ENCODE measurements at places on chromosomes 11 and 22. TPM values are rescaled to one million over a fixed set of nuclear protein-coding genes. Genes with fewer than 3 reads are reported as not detected.

DNA sequence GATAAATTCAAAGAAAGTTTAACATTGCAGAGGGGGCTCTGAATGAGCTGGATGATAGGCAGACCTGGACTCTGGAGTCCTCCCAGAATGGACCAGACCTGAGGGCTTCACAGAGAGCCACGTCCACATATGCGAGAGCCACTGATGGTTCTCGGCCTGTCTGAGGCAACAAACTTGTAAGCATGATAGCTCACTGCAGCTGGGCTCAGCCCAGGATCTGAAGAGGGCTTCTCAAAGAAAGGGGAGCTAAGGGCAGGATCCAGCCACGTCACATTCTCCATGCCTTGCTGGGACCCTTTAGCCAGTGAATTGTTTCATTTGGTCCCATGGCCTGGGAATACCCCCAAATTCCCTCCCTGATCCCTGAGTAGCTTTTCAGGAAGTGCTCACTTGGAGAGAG lies 98.9 kb downstream of the ATXN10 start:
- peaks cover 5% of the 10 kb centered on the region for H3K36me3 ChIP-seq
- H3K27ac ChIP-seq, result no peak overlapping the region
- H3K4me3 ChIP-seq, result no peak overlapping the region
- H3K4me1 ChIP-seq, result no peaks in the 10 kb centered on the region
- no peak for DNase-seq

DNA sequence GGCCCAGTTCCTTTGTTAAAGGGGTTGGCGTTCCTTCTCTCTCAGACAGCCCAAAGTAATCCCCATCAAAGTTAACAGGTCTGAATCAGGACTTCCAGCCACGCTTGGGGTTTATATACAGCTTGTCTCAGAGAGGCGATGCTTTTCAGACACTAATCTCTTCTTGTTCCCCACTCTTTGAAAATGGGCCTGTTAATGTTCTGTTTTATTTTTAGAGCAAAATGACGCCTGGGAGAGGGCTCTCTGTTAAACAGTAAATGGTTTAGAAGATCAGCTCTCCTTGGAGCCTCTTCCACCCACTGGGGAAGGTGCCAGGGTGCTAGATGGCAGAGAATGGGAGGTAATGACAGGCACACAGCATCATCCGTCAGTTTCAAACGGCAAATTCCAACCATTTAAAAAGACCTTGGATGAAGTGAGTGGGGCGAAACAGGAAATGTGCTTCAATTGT lies 235.9 kb upstream of the NARS2 start:
- no peaks in the 10 kb centered on the region for H3K27me3 ChIP-seq
- H3K4me1 ChIP-seq, result no peaks in the 10 kb centered on the region
- H3K4me3 ChIP-seq, result no peak overlapping the region
- no peak for DNase-seq
- H3K36me3 ChIP-seq, result no peaks in the 10 kb centered on the region

DNA sequence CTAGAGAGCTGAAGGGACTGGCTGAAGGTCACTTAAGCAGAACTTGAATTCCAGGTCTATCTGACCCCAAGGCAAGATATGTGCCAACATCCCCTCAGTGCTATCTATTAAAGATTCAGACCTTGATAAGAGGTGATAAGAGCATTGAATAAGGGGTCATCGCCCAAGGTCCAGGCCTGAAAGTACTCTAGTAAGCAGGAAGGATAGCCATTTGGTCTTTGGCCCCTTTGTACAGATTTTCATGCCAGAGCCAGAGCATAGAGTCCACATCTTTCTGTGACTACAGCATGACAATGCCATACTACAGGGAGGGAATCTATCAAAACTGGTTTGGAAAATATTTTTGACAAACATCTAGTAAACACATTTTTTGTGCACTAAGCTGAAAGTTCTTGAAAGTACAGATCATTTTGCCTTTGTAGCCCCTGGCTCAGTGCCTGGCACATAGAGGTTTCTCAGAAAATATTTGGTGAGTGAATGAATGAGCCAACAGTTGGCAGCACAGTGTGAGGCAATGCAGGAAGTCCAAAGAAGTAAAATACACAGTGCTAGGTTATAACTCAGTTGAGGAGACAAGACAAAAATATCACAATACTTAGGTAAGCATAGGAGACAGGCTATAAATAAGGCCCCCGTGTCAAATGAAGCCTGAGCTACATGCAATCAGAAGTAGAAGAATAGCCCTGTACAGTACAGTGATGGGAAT lies 15.1 kb upstream of the RRAS2 start:
- H3K4me1 ChIP-seq, result no peaks in the 10 kb centered on the region
- no peaks in the 10 kb centered on the region for H3K36me3 ChIP-seq
- no peak for DNase-seq
- H3K4me3 ChIP-seq, result no peak overlapping the region
- peaks cover 2% of the 10 kb centered on the region for H3K27me3 ChIP-seq
- no peak overlapping the region for H3K27ac ChIP-seq

- peaks cover 65% of the 10 kb centered on the region for H3K36me3 ChIP-seq
- H3K4me1 ChIP-seq, result peaks cover 19% of the 10 kb centered on the region
- H3K27ac ChIP-seq, result no peak overlapping the region
- H3K4me3 ChIP-seq, result no peak overlapping the region
- H3K27me3 ChIP-seq, result no peaks in the 10 kb centered on the region
Observed at GRCh38 chr11:121570453-121570852, 117.7 kb upstream of the SORL1-AS1 start.

GRCh38 chr11:113176599-113177360 lies 137.6 kb upstream of the TTC12 start:
- H3K27ac ChIP-seq, result no peak overlapping the region
- H3K4me1 ChIP-seq, result no peaks in the 10 kb centered on the region
- DNase-seq, result no peak
- H3K27me3 ChIP-seq, result peaks cover 7% of the 10 kb centered on the region
- no peaks in the 10 kb centered on the region for H3K36me3 ChIP-seq

GRCh38 chr11:8832571-8833260 lies 78.3 kb upstream of the AKIP1 start:
- no peaks in the 10 kb centered on the region for H3K27me3 ChIP-seq
- H3K27ac ChIP-seq, result peak overlapping the region; percentile 70
- DNase-seq, result peak; percentile 57
- H3K4me1 ChIP-seq, result peaks cover 15% of the 10 kb centered on the region

- H3K4me3 ChIP-seq, result peak within 1 kb of the TSS; percentile 71
- no peaks in the 10 kb centered on the region for H3K27me3 ChIP-seq
- DNase-seq, result peak; percentile 65
- peaks cover 8% of the 10 kb centered on the region for H3K4me1 ChIP-seq
- H3K27ac ChIP-seq, result peak within 1 kb of the TSS; percentile 75
Observed at GRCh38 chr11:47715082-47715669, at the start of gene AGBL2. TSS of gene AGBL2 (minus strand) at chr11:47715369. CDS start at chr11:47714650, 719 bp downstream.

DNA sequence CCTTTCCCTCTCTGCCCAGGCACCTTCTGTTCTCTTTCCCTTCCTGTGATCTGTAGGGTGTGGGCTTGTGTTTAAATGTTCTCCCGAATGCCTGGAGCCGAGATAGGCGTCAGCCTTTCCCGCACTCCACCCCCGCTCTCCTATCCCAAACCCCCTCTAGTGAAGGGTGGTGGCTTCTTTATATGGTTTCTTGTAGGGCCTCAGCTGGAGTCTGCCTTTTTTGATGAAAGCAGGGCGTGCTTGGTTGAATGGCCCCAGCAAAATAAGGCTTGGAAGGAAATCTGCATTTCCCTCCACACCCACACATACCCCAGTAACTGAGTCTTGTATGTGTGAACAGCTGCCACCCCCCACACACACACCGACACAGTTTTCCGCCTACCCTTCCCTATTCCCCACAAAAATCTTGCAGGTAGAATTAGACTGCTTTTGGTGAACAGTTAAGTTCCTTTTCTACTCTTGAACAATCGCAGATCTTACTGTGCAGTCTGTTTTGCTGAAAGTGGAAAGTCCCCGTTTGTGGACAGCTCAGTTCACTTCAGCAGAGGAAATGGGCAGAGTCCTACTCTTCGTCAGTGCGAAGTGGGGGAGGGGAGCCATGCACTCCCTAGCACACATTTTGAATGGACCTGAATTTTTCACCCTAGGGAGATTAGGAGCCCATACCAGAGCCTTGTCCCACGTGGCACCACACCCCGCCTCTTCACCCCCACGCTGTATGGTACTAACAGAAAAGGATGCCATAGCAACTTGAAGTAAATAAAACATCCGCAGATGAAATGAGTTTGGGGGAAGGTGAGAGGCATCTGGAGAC lies 25.5 kb upstream of the GRK2 start:
- peaks cover 34% of the 10 kb centered on the region for H3K36me3 ChIP-seq
- H3K27me3 ChIP-seq, result no peaks in the 10 kb centered on the region
- peak overlapping the region; percentile 93 for H3K27ac ChIP-seq
- peak; percentile 81 for DNase-seq
- H3K4me1 ChIP-seq, result peaks cover 66% of the 10 kb centered on the region

GRCh38 chr22:39647836-39648629 lies 77.5 kb downstream of the CACNA1I start:
- H3K27ac ChIP-seq, result no peak overlapping the region
- H3K27me3 ChIP-seq, result peaks cover 36% of the 10 kb centered on the region
- DNase-seq, result no peak
- H3K4me1 ChIP-seq, result no peaks in the 10 kb centered on the region

RFPL1 gene
- not detected for total RNA-seq

- no peak for DNase-seq
- peak overlapping the region; percentile 19 for H3K27ac ChIP-seq
Observed at GRCh38 chr22:19891317-19892256, 36.9 kb upstream of the GNB1L start.

GRCh38 chr11:45089676-45090499 lies 56.6 kb upstream of the PRDM11 start:
- peaks cover 14% of the 10 kb centered on the region for H3K4me1 ChIP-seq
- DNase-seq, result no peak
- no peak overlapping the region for H3K4me3 ChIP-seq
- no peaks in the 10 kb centered on the region for H3K27me3 ChIP-seq

C11orf65 gene
- total RNA-seq, result 0.64 TPM

GRCh38 chr22:27372969-27373670 lies 428.4 kb downstream of the MN1 start:
- no peaks in the 10 kb centered on the region for H3K4me1 ChIP-seq
- H3K27me3 ChIP-seq, result no peaks in the 10 kb centered on the region
- no peaks in the 10 kb centered on the region for H3K36me3 ChIP-seq
- no peak overlapping the region for H3K27ac ChIP-seq
- no peak for DNase-seq

LSP1 gene
- total RNA-seq, result 76.6 TPM

DNA sequence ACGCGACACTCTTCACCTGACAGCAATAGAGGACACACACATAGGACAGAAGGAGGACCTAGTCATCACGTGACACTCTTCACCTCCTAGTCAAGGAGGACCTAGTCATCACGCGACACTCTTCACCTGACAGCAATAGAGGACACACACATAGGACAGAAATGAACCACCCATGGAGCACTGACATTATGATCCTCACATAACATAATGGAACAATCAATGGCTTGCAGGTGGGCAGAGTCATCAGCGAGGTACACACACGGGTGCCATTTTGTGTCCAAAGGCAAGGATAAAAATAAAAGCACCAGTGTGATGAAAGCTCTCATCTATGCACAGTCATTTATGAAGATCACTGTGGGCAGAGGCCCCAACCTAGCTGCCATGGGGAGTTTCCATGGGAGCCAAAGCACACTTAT lies 354.7 kb downstream of the LARGE1 start:
- no peaks in the 10 kb centered on the region for H3K27me3 ChIP-seq
- no peaks in the 10 kb centered on the region for H3K4me1 ChIP-seq
- no peak for DNase-seq

Measured in left lung (tissue), 14 donors.